ENCODE measurements at places on chromosomes 2 and 18.

GRCh38 chr2:75844651-75845050, 133.9 kb upstream of the GCFC2 start:
- DNase-seq = no peak

DNA sequence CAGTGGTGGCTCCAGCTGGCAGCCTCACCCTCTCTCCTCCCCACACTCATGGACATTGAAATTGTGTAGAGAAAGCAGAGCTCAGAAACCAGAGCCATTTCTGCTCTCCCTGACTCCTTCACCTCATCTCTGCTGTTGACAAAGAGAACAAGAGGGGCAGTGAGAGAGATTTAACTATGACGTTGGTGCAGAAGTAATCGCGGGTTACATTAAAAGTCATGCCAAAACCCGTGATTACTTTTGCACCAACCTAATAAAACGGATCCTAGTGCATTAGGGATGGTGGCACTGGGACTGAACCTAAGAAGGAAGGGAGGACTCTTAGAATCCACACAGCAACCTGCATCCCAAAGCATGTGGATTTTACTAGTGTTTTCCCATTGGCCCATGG, 113.3 kb upstream of the CDC42EP3 start:
- no peak for DNase-seq

- DNase-seq = no peak
These were observed 232.1 kb downstream of the RBM43 start for GRCh38 chr2:151029406-151030157.

GRCh38 chr2:217638031-217638430, 364.8 kb downstream of the TNS1 start:
- no peak for DNase-seq

- no peak for DNase-seq
These were observed 109.7 kb downstream of the DOCK10 start for GRCh38 chr2:224932522-224932921.
